Activated CD4-positive, alpha-beta T cell treated with anti-CD3 and anti-CD28 coated beads, Interleukin-2, amount 10 ng/mL, durations not matched to agents 24 days and 14 days (primary cell): ENCODE measurements at places on chromosomes 13 and 19. TPM values are rescaled to one million over a fixed set of nuclear protein-coding genes. Genes with fewer than 3 reads are reported as not detected.

Gene SLITRK6
- not detected in 2 replicates for total RNA-seq

Gene LIM2
- 0.24 TPM in 1 of 2 replicates, not detected in the other for total RNA-seq

Gene CEACAM3
- not detected in 2 replicates for total RNA-seq

Gene ANKRD24
- total RNA-seq: 0.50 and 0.72 TPM in 2 replicates

Gene MBD3L2
- not detected in 2 replicates for total RNA-seq

Gene PGLYRP2
- not detected in 2 replicates for total RNA-seq

Gene FGF22
- total RNA-seq: not detected in 2 replicates

Gene NDUFA11
- 237 and 251 TPM in 2 replicates for total RNA-seq

Gene XAB2
- total RNA-seq: 51.0 and 51.6 TPM in 2 replicates

Gene RUBCNL
- total RNA-seq: 1.5 TPM in 2 replicates

Gene PLK5
- not detected in 2 replicates for total RNA-seq

Gene LCP1
- total RNA-seq: 758 and 792 TPM in 2 replicates

Gene TNFSF9
- 6.1 and 6.4 TPM in 2 replicates for total RNA-seq

Gene DPF1
- 1.8 and 2.0 TPM in 2 replicates for total RNA-seq

Gene MTUS2
- not detected in 2 replicates for total RNA-seq

Gene LGALS4
- total RNA-seq: 1.3 and 1.7 TPM in 2 replicates

Gene KLK4
- total RNA-seq: not detected in 2 replicates

Gene CCL25
- not detected in 2 replicates for total RNA-seq

Gene LILRA5
- total RNA-seq: not detected in 2 replicates

Gene TEX26
- not detected in 2 replicates for total RNA-seq

Gene KLK6
- total RNA-seq: not detected in 2 replicates

Gene ICAM4
- total RNA-seq: 0.71 and 0.79 TPM in 2 replicates

Gene OR4F17
- total RNA-seq: not detected in 2 replicates

Gene ZNF675
- total RNA-seq: 17.0 and 17.3 TPM in 2 replicates

Gene KLC3
- not detected in 2 replicates for total RNA-seq

Gene NANOS3
- 1.4 and 1.9 TPM in 2 replicates for total RNA-seq

Gene ZNF492
- total RNA-seq: 0.26 and 0.33 TPM in 2 replicates

Gene MAP1S
- 69.0 and 70.3 TPM in 2 replicates for total RNA-seq

Gene KASH5
- total RNA-seq: 0.24 TPM in 1 of 2 replicates, not detected in the other

Gene MUC16
- total RNA-seq: not detected in 2 replicates

Gene HSPB6
- total RNA-seq: 0.42 TPM in 1 of 2 replicates, not detected in the other

Gene NCAN
- total RNA-seq: 0.02 TPM in 1 of 2 replicates, not detected in the other

Gene PPM1N
- 1.3 and 1.9 TPM in 2 replicates for total RNA-seq

Gene ZIC5
- total RNA-seq: not detected in 2 replicates

Gene RAB3A
- 9.6 and 10.3 TPM in 2 replicates for total RNA-seq

Gene AP2S1
- 100 and 112 TPM in 2 replicates for total RNA-seq

Gene MYO1F
- total RNA-seq: 33.0 and 37.9 TPM in 2 replicates

Gene PGLYRP1
- total RNA-seq: not detected in 2 replicates

Gene C5AR1
- 0.16 and 0.88 TPM in 2 replicates for total RNA-seq

Gene CGB7
- total RNA-seq: not detected in 2 replicates

Gene SPHK2
- 36.4 and 39.0 TPM in 2 replicates for total RNA-seq

Gene ZNF285
- total RNA-seq: not detected in 2 replicates

Gene IL17D
- 0.28 TPM in 1 of 2 replicates, not detected in the other for total RNA-seq

Gene PTGIR
- total RNA-seq: 194 TPM in 2 replicates

Gene TPGS1
- total RNA-seq: 13.5 and 15.6 TPM in 2 replicates

Gene NDUFS7
- total RNA-seq: 108 and 110 TPM in 2 replicates

Gene ZNF486
- total RNA-seq: 3.4 and 4.4 TPM in 2 replicates

Gene APOC4
- total RNA-seq: not detected in 2 replicates
